ENCODE measurements at places on chromosomes 12 and 14.

DNA sequence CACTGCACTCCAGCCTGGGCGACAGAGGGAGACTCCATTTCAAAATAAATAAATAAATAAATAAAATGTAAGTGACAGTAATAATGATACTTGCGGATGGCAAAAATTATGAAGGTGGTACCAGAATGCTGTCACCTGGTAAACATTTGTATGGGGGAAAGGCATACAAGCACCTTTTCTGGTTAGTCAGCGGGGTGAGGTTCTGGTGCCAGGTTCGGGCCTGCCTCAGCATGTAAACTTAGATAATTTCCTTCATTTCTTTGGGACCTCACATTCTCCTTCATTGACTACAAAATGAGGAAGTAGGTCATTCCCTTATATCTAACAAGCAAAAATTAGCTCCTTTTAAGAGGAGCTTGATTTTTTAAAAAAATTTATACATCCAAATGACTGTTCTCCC, 10.8 kb downstream of the VTI1B start:
- no peak for DNase-seq

GRCh38 chr12:84741692-84742091, 170.9 kb downstream of the SLC6A15 start:
- DNase-seq: no peak

GRCh38 chr14:27917896-27918295, 848.7 kb upstream of the FOXG1 start:
- DNase-seq: no peak

DNA sequence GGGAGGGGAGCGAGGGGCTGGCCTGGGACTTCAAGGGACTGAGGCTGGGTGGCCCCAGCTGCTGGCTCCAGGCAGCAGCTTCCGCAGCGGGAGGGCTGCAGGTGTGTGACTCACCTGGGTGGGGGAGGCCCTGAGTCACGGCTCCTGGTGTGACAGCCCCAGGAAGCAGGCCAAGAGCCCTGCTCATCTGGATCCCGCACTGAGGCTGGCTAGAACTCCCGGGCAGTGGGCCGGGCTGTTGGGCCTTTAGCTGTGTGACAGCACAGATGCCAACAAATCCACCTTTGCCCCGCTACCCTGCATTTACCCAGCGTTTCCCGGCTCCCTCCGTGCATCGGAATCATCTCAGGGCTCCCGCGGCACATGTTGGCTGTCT, 180.0 kb upstream of the PRMT8 start:
- no peak for DNase-seq

- DNase-seq: no peak
Measured at GRCh38 chr12:14995583-14996425, 23.0 kb downstream of the PDE6H start.

GRCh38 chr14:99234961-99235571, 36.9 kb downstream of the BCL11B start:
- DNase-seq: no peak

DNA sequence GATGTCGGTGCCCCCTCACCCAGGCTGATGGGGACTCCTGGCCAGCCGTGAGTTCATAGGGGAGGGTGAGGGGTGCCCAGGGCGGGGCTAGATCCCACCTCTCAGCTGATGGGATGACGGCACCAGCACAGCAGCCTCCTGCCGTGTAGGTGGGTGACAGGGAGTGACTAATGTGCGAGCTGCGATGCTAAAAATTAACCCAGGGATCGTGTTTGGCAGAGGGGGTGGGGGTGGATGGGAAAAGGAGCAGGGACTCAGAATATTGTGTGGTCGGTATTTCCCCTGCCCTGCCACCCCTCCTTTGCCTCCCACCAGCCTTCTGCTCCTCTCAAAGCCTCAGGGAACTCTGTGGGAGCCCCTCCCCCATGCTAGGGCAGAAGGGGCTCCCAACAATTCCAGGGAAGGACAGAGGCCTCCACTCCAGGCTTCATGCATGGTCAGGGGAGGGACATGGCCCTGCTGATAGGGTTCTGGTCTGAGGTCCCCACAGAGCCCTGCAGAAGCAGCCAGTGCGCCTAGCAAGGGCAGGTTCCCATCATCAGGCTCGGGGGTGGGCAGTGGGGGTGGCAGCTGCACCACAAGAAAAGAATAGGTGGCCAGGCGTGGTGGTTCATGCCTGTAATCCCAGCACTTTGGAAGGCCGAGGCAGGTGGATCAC, 12.5 kb downstream of the TAMALIN start:
- DNase-seq: no peak

DNA sequence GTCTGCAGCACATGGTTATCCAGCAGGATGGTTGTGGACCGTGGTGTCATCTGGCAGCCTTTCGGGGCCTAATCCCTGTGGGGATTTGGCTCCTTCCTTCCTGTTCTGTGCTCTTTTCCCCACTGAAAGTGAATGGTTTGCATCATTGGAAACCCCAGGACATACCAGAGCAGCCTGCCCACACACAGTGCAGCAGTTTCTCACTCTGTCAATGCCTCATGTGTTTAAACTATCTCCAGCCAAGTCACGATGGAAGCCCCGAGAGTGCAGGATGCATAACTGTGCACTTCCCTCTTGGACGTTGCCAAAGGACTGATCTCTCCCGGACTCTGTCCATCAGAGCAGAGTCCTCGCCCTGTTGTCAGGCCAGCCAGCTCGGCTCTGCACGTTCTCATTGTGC, 29.0 kb upstream of the AMN start:
- DNase-seq: no peak

- no peak for DNase-seq
Measured at GRCh38 chr14:99129998-99130397, 142.0 kb downstream of the BCL11B start.

GRCh38 chr14:26765301-26765700, 167.5 kb upstream of the NOVA1 start:
- no peak for DNase-seq

DNA sequence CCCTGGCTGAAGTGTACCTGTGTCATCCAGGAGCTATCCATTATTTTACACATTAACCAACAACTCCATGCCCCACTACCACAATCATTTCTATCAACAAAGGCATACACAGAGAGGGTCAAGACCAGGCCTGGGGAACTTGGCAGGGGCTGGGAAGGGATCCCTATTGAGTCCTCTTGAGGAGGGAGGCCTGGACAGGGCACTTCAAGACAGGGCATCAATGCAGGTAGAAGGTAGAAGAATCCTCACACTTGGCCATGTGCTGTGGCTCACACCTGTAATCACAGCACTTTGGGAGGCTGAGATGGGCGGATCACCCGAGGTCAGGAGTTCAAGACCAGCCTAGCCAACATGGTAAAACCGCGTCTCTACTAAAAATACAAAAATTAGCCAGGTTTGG, 13.4 kb upstream of the ANKRD33 start:
- DNase-seq: no peak

- DNase-seq: no peak
Measured at GRCh38 chr14:69948351-69948750, 69.1 kb downstream of the SMOC1 start.

DNA sequence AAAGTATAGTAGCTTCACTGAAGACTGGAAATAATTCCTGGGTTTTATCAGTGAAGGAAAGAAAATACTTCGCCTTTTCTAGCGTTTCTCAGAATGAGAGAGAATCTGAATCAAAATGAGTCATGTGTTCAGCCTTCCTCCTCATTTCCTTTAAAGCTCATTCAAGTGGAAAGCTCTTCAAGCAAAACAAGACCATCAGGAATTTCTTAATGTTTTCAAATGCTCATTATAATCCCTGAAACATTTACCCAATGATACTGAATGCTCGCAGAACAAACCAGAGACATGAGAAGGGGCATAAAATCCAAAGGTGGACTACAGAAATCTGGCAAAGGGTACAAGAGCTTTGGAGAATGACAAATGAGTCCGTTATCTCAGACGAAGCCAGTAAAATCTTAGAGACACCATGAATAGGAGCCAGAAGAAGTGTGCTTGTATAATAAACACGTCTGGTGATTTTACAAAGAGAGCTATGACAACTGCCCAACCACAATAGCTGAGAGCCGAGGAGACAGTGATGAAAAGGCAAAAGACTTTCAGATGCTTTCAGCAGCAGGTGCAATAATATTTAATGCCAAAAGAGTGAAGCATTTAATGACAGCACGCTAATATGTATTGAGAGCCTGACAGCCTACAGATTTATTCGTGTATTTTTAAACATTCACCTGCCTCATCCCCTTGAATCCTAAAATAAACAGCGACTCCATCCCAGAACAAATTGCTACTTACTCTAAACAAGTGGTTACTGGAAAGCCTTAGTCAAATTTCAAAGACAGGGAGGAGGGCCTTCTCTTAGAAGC, 19.0 kb downstream of the SPRING1 start:
- DNase-seq: no peak

DNA sequence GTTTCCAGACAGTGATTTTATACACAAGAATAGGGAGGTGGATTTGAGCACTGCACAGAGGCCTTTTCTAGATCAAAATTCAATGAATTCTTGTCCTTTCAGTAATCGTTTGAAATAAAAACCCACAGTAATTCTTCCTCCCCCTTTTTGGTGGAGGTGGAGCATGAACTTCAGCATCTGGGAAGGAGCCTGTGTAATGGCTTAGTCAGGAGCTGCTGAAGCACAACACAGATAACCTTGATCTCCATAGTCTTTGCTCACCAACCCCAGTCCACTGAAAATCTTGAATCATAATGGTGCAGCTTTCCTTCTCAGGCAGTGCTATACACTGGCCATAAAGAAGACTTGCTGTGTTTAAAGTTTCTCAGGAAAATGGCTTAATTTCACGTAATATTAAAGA, 6.4 kb upstream of the TBPL2 start:
- no peak for DNase-seq

DNA sequence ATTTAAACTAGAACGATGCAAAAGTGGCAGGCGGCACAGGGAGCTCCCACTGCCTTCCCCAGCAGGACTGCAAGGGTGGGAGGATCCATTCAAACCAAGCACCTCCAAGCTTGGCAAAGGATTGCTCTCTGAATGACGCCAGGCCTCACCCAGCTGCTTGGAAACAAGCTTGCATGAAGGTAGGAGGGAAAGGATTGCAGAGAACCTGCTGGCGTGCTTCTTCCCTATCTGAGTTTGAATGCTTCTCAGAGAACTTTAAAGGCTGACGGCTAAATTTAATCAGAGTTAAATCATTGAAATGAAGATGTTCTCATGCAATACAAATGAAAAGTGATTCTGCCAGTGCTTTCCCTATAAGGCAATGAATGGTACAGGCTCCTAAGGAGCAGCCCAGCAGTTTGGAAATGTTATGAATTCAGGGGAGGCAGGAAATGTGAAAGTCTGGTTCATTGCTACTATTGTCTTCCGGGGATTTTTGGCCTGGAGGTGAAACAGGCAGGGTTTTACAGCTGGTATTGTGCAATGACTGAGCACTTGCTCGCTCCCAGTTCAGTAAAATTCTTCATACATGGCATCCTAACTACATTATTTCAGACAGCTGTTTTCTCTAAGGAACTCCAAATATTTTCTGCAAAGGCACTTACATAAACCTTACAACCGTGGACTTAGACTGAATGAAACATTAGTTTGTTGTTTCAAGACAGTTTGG, 31.9 kb upstream of the DUSP6 start:
- no peak for DNase-seq

DNA sequence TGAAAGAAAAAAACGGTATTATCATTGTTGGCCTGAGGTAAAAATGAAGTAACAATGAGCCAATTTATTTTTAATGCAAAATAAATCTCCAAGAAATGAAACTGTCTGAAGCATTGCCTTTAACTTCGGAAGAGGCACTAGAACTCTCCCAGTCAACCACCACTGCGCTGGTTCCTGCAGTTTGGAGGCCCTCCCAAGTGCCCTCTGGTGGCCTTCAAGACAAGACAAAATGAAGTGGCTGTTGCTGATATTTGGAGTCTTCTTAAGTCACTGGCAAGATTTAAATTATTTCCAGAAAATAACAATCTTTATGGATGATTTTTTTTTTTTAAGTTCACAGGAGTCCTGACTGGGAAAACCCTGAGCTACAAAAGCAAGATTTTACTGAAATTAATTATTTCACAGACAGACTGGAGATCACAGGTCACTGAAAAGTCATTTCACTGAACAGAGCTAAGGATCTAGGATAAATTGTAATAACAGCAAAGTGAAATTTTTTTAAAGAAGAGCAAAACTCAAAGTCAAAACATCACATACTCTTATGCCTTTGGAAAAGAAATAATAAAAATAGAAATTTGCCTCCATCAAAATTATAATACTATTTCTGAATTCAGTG, 58.2 kb downstream of the DICER1 start:
- DNase-seq: no peak

DNA sequence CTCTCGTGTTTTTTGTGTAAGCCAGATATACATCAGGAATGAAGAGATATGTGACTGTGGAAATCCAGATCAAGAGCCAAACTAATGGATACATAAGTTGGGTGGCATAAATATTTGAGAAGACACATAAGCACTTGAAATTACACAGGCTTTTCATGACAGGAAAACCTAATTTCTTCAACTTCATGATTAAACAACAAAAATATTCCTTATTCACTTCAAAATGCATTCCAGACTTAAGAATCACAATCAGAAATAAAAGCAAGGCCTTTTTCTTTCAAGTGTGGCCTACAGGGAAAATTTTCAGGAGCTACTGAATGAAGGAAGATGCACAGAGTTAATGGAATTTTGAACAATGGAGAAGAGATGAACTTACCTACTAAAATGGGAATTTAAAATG, 515.6 kb downstream of the FOXG1 start:
- no peak for DNase-seq

GRCh38 chr14:33393895-33394368, 455.3 kb downstream of the NPAS3 start:
- no peak for DNase-seq

- DNase-seq: no peak
Measured at GRCh38 chr14:105409364-105409763, 10.3 kb upstream of the MTA1 start.

DNA sequence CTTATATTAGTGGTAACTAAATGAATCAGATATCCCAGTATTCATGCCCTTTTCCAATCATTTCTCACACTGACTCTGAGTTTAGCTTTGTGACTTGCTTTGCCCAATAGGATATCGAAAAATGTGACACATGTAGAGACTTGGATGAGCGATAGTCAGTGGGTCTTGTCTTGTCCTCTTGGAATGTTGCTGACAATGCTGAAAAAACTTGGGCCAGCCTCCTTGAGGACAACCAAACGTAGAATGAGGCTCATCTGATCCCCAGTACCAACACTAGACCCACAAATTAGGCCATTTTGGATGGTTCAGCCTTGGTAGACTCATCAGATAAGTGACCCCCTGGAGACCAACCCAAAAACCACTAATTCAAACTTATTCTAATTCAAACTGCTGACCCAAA, 351.0 kb downstream of the GRIN2B start:
- DNase-seq: no peak

DNA sequence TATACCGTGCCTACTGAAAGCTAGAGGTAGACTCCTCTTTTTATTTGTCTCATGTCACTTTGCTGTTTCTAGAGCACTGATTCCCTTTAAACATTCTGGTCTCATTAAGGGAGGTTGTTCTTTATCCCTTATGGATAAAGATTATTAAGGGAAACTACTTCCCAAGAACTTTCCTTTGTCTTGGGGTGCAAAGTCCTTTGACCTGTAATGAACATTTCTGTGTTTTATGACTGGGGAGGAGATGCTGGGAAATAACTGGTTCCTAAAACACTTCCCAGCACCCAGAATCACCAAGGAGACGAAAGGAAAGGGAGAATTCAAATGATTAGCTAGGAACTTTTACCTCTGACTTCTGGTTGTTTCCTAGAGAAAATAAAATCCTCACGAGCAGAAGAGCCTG, 63.2 kb upstream of the ACTN1 start:
- no peak for DNase-seq
